ENCODE measurements at places on chromosomes 6 and 20. TPM values are rescaled to one million over a fixed set of nuclear protein-coding genes. Genes with fewer than 3 reads are reported as not detected.

PBOV1 gene
- not detected for total RNA-seq

ADAM33 gene
- 29.2 TPM for total RNA-seq

RIPOR3 gene
- total RNA-seq: 0.13 TPM

SMLR1 gene
- total RNA-seq: not detected

DCDC2 gene
- total RNA-seq: not detected

ATP5F1E gene
- 49.7 TPM for total RNA-seq

DEFB114 gene
- total RNA-seq: not detected

OOEP gene
- total RNA-seq: not detected

SNAI1 gene
- 0.68 TPM for total RNA-seq

TRIM10 gene
- 0.13 TPM for total RNA-seq

KCNQ2 gene
- not detected for total RNA-seq

CST7 gene
- not detected for total RNA-seq

EMILIN3 gene
- total RNA-seq: not detected

CDKN1A gene
- 162 TPM for total RNA-seq

NRSN1 gene
- not detected for total RNA-seq

TIAM2 gene
- 3.7 TPM for total RNA-seq

All from aortic smooth muscle cell (primary cell).